Effector CD4-positive, alpha-beta T cell (primary cell): ENCODE measurements at places on chromosomes 3 and 15.

- DNase-seq, result no peak
These were observed 56.8 kb upstream of the TFRC start for GRCh38 chr3:196138482-196139254.

DNA sequence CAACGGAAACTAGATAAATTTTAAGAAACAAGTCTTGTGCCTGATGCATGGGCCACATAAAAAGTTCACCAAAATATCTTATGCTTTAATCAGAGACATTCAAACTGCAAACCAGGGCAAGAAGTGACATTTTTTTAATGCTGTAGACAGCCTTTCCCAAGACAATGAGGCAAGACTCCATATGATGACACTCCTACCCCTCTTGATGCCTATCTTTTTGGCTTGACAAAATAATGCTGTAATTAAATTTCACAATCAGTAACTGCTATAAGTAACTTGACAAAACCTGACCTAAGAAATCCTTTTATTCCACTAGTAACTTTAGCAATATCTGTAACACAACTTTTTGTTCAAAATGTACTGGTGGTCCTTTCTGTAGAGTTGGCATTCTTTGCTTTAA, 48.7 kb downstream of the ECT2 start:
- no peak for DNase-seq

GRCh38 chr15:60536314-60536713, 57.4 kb upstream of the ICE2 start:
- no peak for DNase-seq

DNA sequence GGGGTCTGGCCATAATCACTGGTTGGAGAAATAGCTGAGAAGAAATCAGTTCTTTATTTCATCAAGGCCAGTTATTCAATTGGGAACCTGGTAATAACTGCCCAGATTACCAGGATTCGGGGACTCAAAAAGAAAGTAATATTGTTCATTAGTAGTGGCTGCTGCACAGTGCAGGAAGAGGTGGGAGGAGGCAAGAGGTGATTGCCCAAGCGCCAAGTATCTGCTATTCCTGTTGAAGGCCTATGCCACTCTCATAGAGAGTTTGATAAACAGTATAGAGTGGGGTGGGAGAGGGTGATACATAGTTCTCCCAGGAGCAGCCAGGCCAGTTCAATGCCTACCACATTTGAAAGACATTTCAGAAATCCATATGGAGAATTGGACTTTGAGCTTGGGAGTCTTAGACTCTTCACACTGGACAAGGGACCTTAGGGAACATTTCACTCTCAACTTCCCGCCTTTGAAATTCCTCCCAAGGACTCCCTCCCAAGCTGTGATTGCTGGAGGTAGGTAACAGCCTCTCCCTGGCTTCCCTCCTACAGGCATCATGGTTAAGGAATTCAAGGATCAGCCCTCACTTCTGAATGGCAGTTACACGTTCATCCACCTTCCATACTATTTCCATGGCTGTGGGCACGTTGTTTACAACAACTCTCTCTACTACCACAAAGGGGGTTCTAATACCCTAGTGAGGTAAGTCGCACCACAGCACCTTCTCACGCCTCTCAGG, 59.8 kb downstream of the GLDN start:
- no peak for DNase-seq

DNA sequence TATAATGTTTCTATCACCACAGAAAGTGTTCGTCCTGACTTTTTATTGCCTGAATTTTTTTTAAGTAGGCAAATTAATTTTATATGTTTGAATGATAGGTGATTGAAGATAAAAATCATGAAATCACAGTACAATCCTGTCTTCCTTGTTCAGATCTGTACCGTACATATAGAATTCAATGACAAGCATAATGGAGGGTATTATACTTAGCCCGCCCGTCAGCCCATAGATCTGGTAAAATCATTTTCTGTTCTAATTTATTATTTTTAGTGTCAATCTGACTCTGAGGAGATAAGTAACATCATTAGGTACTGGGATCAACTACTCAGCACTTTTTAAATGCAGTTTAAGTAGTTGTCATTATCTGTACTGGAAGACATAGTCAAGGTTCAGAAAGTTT, 269.9 kb downstream of the NR2F2 start:
- no peak for DNase-seq

DNA sequence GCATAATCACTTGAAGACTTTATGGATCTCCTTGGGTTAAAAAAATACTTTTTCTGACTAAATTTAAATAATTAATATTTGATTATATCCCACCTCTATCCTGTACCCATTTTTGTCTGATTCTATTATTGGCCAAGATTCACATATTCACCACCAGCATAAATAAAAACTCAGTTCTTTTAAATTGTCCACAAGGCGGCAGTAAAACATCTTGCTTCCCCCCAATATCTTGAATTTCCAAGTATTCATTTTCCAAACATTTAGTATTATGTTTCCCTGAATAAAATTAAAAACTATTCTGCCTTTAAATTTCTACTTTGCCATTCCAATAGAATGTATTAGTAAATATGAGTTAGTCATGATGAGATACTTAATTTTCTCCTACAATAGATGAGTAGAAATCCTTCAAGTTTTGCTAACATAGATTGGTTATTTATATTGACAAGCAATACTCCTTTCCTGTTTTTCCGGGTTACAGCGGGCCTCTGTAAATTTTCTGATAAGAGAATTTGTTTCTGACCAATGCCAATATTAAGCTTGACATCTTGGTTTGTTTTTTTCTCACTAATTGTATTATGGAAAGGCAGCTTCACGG, 218.7 kb upstream of the MDFIC2 start:
- DNase-seq, result no peak

DNA sequence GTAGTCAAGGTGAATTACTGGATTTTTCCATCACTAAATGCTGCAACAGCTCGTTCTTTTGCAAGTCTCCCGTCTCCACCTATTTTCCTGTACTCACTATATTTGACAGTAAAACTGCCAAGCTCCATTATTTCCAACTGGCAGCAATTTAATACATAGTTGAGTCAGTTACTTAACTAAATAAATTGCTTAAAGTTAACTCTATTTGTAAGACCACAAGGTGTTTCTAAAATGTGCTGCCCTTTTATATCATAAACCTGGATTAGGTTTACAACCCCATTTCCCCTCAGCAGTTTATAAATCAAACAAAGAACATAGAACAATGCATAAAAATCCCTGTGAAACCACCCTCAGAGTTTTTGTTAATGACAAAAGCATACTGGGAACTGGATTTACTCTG, 211.4 kb upstream of the DPH6 start:
- no peak for DNase-seq

- DNase-seq, result no peak
These were observed 14.2 kb upstream of the CLEC3B start for GRCh38 chr3:45011756-45012508.

DNA sequence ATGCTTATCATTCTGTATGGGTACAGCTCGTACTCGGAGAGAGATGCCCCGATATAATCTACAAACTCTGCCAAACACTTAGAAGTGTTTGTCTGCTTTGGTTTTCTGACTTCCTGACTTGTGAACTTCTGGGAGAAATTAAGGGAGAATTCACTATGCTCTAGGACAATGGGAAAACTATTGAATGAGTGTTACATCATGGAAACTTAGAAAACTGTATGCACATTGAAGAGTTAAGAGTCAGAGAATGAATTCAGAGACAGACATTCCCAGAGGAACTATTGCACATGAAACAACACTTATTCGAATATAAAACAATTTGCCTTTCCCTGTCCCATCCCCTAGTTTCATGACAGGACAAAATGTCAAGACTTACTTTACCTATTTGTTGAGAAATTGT, 57.8 kb downstream of the DTWD1 start:
- no peak for DNase-seq

- DNase-seq, result no peak
These were observed 33.2 kb upstream of the TSPAN3 start for GRCh38 chr15:77104155-77104554.

GRCh38 chr15:57327985-57328471, 48.3 kb upstream of the CGNL1 start:
- DNase-seq, result no peak

GRCh38 chr3:15819576-15819975, 21.8 kb upstream of the ANKRD28 start:
- no peak for DNase-seq

- DNase-seq, result no peak
These were observed 23.9 kb upstream of the TPM1 start for GRCh38 chr15:63018639-63019038.

DNA sequence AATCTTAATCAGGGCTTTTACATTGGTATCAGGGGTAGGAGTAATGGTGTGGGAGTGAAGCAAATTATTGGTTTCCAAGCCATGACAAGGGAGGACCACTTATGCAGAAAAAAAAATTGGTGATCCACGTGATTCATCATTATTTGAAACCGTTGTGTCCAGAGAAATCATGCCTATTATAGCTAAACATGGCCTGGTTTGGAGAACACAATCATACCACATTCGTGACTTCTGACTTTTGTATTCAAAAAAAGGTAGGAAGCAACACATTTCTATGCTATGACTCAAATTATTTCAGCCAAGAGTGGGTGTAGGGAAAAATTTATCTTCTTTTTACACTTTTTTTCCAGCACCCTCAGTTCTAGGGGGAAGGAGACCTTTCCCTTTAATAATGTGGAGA, 924.3 kb upstream of the GBE1 start:
- no peak for DNase-seq

- DNase-seq, result no peak
These were observed 105.7 kb downstream of the ZNF385D start for GRCh38 chr3:21645121-21645897.

GRCh38 chr3:65979162-65979561, 59.6 kb downstream of the MAGI1 start:
- DNase-seq, result no peak

GRCh38 chr15:74336061-74337005, 31.1 kb downstream of the CYP11A1 start:
- DNase-seq, result no peak
